ENCODE measurements at places on chromosomes 1 and 21. TPM values are rescaled to one million over a fixed set of nuclear protein-coding genes. Genes with fewer than 3 reads are reported as not detected.

DNA sequence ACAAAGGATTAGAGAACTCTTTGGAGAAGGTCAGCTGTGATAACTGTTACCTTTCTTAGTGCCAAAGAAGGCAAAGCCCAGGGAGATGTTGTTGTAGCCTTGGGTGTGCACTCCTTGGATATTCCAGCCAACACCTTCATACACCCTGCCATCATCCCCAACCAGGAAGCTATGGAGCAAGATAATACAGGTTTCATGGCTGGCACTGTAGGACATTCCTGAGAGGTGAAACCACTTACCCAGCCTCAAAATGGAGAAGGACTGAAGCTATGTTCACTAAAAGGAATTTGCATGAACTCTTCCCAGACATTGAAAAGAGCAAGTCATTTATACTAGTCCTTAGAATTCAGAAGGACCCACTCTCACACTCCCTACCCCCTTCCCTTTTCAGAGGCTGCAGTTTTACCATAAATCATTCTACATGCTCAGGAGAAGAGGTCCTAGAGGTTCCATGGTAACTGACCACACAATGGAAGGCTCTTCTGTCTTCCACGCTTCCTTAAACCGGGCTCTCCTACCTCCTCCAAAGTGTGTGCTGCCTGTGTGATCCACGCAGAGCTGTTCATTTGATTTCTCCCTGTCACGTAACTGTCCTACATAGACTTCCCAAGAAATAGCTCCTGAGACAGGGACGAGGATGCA is 5.5 kb downstream of the PGLYRP4 start:
- DNase-seq = no peak

- no peak for DNase-seq
Measured at GRCh38 chr1:57422271-57423134, 1.4 kb downstream of the DAB1 start.

MROH7 gene
- total RNA-seq = 3.5 TPM

GRCh38 chr1:115911294-115911693 is 65.0 kb upstream of the SLC22A15 start:
- DNase-seq = no peak

DNA sequence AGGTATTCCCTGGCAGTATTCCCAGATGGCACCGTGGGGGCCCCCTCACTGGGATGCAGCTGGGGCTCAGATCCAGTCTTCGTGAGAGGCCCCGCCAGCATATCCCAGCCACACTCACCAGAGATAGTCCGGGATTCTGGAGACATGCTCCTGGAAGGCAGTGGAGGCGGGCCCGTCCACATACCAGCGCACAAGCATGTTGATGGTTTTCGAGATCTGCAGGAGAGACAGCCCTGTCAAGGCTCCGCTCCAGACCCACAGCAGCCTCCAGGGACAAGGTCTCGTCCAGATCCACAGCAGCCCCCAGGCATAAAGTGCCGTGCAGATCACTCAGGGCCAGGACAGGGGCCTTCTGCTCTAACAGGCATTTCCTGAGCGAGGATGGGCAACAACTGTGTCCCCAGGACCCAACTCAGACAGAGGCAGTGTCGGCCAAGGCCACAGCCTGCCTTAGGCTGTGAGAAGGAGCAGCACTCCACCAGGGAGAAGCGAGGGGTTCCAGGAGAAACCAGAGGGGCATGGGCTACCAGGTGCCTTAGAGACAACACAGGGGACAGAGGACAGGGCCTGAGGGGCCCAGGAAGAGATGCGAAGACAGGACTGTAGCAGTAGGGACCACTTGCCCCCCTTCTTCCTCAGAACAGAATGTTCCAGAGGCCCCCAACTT is 14.8 kb downstream of the LSS start:
- peak; percentile 2 for DNase-seq

GRCh38 chr1:224718470-224719053 is 102.4 kb downstream of the CNIH3 start:
- DNase-seq = no peak

ADCY10 gene
- total RNA-seq = 0.55 TPM

DNA sequence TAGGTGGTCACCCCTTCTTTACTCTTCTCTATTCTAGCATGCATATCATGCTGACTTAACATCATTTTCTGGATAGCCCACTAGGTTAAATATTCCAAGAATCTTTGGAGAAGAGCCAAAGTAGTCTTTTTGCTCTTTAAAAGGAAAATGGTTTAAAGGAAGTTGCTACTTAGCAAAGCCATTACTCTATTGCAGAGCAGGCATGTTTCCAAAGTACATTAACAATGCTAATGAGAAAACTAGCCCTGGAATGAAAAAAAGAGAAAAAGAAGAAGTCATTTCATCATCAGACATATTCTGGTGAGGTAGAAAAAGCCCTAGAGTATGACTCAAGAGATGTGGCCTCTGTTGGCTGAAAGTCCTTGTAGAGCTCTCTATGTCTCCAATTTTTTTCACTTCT is 74.0 kb downstream of the NUF2 start:
- DNase-seq = no peak

- DNase-seq = no peak
Measured at GRCh38 chr21:39685236-39685635, 59.7 kb upstream of the IGSF5 start.

DNA sequence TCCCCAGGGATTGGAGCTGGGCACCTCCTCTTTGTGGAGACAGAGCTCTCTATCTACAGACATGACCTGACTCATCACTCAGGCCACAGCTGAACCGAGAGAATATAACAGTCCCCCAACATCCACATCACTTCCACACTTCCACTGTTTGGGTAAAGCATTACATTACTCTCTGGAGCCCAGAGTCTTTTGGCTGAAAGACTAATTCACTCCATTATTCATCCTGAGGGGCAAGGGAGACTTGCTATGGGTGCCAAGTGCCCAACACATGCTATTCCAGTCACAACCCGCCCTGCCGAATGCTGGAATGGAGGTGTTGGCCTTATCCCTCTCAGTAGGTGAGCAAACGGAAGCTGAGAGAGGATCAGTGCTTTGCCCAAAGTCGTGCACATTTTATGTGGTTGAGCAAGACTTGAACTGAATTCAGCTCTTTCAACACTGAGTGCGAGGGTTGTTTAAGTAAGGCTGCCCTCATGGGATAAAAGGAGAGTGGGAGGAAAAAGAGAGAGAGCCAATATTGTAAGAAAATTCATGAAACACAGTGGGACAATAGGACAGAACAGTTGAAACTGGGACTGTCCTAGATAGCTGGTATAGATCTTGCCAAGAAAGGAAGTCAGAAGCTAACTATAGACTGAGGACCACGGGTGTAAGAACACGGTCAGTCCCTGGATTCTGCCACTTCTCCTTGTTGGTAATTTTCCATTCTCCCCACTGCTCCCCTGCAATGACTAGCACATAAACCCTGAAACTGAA is 13.5 kb upstream of the CHI3L1 start:
- peak; percentile 45 for DNase-seq

DNA sequence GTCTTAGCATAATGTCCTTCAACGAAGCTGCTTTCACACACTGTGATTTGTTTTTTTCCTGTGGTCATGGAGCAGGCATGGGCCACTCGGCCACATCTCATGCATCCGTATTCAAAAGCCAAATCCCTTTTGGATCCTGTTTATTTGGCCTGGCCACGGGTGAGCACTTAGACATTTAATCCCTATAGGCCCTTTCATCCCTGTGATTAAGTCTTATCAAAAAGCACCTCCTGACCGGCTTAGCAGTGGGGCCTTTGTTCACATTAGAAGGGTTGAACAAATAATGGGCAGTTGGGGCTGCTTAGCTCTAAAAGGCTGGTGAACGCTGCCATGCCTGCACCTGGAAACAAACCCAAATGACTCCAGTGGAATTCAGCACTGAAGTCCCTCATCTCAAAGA is 2.0 kb downstream of the KCNE2 start:
- DNase-seq = no peak
